SK-N-MC (cell line): ENCODE measurements at places on chromosomes 4 and X.
A peak's percentile ranks its signal among the peaks of the same experiment; 100 is the strongest.

DNA sequence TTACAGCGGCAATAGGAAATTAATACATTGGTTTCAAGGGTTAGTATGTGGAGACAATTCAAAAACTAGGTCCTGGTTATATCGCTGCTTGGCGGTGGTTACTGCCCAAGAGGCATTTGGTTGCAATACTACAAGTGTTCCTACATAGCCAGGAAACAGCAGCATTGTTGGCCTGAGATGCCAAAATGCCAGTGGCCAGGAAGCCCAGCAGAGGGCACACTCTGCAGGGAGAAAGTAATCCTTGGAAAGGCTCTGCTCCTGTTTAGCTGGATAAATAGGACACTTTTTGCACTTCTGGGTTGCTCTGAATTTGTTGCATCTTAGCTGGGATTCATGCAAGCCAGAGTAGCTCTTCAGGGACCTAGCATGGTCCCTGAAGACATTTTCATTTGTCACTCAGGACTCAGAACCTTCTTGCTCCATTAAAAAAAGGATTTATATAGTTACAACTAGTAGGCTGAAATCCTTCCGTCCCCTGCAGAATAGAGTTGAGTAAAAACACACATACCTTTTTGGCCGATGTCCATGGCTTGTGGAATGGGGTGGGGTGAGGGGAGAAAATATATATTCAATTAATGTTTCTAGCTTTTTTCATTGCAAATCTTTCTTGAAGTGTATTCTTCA, 8.1 kb upstream of the GPR119 start:
- peak; percentile 8 for DNase-seq

DNA sequence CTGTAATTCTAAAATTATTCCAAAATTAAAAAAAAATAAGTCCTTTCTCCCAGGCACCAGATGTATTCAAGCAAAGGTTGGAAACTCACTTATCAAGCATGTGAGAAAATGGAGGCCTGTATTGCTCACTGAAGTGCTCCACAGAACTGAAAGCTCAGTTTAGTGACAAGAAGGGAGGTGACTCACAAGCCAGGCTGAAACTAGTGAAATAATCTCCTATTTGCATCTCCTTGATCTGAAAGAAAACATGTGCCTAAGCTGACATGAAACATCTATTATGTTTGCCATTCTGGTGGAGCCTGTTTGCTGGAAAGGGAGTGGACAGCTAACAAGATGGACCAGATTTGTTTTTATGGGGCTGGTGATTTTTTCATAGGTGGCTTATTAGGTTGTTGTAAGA, 54.0 kb upstream of the AMELX start:
- DNase-seq = no peak

DNA sequence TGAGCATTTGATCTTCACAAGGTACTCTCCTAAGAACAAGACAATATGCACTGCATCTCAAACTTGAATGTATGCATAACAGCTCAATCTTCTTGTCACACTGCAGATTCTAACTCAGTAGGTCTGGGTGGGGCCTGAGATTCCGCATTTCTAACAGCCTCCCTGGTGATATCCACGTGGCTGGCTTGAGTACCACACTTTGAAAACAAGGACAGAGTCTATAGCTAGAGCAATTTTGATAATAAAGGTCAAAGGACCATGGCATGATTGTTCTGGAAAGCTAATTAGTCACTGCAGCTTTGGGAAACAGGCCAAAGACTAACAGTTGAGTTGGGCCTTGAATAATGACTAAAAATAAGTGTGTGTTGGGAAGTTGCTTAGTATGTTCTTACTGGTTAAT, 213.3 kb downstream of the GBA3 start:
- DNase-seq = no peak

DNA sequence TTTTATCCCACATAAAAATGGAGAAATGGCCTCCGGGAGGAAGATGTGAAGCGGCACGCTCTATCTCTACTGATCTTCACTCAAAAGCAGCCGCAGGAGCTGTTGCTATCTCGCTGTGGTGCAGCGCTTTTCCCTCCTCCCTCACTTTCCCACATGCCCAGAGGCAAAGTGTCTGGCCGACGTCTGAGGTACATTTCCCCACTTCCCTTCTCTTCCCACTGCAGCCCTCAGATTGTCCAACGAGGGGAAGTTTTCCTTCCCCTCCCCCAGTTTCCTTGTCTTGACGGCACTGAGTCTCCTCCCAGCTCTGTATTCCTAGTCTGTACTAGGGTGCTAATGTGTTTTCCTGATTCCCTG, 660 bp upstream of the COL25A1 start:
- DNase-seq = no peak

GRCh38 chrX:43176686-43177085, 398.7 kb upstream of the PPP1R2C start:
- DNase-seq = no peak

DNA sequence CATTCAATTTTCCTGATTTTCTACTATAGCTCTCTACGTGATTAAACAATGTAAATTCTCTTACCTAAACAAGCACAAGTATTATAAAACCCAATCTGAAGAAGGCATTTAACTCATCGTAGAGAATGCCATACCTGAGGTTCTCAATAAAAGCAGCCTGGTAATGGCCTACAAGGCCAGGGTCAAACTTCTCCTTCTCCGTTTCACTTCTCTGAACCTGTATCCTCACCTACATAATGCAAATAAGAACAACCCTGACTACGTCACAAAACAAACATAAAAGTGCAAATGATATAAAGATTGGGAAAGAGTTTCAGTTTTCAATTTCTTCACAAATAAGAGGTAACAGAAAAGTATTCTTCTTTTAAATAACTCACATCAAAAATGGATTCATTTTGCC, 55.6 kb upstream of the STS start:
- no peak for DNase-seq

GRCh38 chrX:133660281-133660680, 245.0 kb upstream of the GPC4 start:
- DNase-seq = no peak

DNA sequence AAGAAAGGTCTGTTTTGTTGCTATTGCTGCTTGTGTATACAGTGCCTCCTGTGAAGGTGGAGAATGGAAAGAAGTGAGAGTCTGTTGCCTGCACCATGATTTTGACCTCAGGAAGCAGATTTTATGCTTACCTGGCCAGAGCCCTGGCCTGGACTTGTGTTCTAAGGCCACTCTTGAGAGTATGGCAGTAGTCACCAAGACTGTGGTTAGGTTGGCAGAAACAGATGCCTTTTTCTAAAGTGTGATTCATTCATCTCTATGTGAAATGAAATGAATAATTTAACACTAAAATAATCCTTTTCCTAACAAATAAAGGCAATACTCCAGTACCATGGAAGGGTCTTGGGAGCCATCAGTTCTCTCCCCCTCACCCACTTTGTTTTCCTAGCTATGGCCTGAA, 161.8 kb downstream of the DCLK2 start:
- no peak for DNase-seq

DNA sequence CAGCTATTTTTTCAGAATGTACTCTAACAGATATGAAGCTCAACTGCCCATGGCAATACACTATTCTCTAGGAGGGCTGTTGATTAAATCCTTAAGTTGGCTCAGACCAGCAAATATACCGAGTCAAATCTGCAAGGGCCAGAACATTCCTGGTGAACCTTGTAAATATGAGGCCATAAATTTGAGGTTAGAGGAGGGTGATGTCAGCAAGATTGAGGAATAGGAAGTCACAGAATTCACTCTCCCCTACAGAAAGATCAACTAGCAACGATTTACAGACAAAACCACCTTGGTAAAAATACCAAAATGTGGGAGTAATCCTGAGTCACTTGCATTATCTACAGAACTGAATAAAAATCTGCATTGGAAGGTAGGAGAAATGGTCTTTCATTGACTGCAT, 399.3 kb downstream of the GPM6A start:
- DNase-seq = no peak

GRCh38 chrX:133745349-133745748, 240.0 kb downstream of the GPC3 start:
- no peak for DNase-seq

- no peak for DNase-seq
These were observed 138.0 kb upstream of the FAM9B start for GRCh38 chrX:9171841-9172463.

GRCh38 chr4:1592709-1593417, 91.2 kb downstream of the FAM53A start:
- no peak for DNase-seq

- peak; percentile 79 for DNase-seq
These were observed 674.8 kb upstream of the INTU start for GRCh38 chr4:126957987-126958386.

DNA sequence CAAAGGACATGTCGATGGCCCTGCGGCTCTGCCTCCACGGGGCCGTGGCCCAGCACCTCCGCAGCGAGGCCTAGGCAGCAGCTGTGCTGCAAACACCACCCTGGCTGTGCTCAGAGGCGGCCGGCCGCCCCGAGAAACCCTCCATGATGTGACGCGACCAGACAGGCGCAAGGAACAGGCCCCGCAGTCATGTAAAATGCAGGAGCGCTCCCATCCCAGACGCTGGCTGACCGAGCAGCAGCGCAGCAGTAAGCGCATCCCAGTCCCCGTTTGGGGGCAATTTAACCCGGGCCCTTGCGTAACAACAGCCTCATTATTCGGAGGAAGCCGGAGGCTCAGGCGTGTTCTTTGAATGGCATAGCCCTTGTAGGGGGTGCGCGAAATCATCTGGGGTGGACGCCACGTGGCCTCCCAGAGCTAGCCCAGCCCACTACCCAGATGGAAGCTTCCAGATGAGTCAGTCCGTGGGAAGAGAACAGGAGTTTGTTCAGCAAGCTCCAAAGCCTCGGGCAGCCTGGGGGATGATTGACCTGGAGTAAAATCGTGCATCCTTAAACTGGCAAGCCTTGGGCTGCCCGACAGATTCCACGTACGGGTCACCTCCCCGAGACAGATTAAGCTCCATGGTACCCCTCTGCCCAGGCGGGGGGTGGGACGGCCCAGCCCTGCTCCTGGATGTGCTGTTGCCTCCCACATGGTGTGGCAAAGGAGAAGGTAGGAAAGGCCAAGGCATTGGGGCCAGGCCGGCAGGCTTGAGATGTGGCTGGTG, 124.0 kb downstream of the HMX1 start:
- DNase-seq = no peak

GRCh38 chr4:89319756-89320155, 12.2 kb upstream of the GPRIN3 start:
- DNase-seq = no peak

DNA sequence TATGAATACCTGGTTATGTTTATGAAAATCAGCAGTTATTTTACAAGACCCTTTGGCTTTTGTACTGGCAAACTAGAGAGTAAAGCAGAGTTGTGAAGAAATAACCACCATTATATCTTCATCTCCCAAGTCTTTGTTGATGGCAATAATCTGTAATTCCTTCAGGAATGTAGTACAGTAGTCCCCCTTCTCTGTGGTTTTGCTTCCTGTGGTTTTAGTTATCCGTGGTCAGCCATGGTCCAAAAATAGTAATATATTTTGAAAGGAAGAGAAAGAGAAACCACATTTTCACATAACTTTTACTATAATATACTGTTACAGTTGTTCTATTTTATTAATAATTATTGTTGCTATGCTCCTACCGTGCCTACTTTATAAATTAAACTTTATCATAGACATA, 27.8 kb downstream of the BANK1 start:
- no peak for DNase-seq

DNA sequence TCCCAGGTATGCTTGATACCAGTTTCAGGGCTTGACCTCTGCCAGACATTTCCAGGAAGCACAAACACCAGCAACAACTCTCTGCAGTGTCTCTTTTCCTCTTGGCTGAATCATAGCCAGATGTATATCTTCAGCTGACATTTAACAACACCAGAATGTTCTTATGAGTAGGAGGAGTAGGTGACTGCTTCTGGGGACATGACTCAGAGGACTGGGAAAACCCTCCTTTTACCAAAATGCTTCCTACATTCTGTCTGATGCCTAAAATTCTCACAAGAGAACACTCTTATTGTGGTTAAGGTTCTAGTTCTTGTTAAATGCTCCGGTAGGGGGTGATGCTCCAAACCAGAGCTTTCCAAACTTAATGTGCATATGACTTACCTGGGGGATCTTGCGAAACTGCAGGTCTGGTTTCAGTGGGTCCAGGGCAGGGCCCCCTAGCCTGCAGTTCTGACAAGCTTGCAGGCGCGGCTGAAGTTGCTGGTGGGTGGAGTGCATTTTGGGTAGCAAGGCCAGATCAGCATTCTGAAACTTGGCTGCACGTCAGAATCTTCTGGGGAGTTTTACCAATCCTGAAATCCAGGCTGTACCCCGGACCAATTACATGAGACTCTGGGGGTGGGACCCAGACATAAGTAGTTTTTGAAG, 329.3 kb upstream of the RPS6KA3 start:
- no peak for DNase-seq

DNA sequence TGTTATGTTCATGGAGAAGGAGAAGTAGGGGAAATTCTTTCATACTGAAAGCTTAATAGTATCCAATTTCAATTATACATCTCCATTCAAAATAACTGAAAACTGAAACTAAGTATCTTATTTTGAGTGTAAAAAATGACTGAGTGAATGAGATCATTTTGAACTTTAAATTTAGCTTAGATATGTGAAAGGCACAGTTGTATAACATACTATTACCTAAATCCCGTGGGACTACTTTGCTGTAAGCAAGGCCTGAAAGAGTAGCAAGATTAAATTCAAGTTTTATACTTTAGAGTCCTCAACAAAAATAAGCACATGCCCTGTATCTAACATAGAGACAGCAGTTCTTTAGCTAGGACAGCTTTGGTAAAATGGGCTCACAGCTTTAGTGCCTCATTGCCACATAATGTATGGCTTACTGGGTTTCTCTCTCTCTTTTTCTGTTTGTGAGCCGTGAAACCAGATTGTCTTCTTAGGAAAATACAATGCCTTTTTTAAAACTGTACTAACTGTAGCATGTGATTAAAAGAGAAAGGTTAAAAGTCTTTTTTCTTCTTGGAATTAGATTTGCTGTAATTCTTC, 43.2 kb downstream of the GSTCD start:
- DNase-seq = no peak

GRCh38 chr4:16464651-16465050, 238.4 kb upstream of the TAPT1 start:
- DNase-seq = no peak

GRCh38 chr4:95314573-95314972, 234.2 kb downstream of the UNC5C start:
- DNase-seq = no peak

DNA sequence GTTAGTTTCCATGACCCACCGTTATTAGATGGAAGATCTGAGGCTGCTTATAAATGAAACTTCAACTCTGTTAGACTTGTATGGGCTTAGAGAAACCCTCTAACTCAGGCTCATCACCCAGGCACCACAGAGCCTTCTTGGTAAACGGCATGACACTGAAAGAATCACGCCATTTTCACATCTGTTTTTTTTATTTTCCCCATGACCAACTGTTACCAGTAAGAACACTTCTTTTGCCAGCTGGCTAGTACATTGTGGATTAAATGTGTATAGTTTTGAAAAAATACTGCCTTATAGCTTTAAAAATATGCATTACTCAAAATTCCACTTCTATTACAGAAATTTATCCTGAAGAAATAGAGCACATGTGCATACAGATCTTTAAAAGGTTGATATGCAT, 48.0 kb upstream of the APELA start:
- DNase-seq = no peak
